ENCODE measurements at places on chromosomes 1 and 21.

DNA sequence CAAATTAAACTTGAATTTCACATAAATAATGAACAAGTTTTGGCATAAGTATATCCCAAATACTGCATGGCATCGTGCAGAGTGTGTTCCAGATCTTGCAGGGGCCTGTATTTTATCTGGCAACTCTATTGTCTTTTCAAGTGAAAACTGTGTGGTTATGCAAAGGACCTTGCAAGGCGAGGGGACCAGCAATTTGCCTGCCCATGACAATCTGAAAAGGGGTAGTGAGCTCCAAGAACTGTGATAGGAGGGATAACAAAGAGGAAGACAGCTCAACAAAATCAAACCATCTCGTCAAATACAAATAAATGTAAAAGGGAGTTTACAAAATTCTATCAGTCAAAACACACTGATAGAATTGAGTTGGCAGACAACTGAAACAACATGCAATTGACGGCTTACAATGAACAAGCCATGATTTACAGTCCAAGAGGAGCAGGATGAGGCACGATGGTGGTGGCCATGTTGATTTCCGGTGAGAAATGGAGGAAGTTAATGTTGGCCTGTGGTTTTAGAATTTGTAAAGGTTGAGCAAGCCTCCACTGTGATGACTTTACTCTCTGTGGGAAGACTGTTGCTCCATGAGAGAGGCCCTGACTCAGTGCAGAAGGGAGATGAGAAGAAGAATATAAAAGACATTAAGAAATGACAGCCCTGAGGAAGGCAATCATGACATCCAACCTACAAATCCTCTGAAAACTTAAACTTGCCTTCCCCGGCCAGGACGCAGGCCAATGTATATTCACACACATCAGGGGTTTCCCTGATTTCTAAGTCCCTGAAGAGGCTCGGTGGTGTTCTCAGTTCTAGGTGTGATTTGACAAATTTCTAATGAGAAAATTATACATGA lies 132.2 kb downstream of the ADSS2 start:
- DNase-seq = no peak

DNA sequence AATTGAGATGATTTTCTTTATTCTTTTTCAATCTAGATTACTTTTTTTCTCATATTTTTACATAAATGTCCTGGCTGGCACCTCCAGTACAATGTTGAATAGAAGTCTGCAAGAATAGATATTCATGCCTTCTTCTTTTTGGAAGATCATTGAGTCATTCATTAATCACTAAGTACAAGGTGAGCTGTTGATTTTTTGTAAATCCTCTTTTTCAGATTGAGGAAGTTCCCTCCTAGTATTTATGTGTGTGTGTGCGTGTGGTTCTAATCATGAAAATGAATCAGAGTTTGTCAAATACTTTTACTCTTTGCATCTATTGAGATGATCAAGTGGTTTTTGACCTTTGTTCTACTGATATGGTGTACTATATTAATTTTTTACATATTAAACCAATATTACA lies 859.3 kb downstream of the KCNT2 start:
- no peak for DNase-seq

DNA sequence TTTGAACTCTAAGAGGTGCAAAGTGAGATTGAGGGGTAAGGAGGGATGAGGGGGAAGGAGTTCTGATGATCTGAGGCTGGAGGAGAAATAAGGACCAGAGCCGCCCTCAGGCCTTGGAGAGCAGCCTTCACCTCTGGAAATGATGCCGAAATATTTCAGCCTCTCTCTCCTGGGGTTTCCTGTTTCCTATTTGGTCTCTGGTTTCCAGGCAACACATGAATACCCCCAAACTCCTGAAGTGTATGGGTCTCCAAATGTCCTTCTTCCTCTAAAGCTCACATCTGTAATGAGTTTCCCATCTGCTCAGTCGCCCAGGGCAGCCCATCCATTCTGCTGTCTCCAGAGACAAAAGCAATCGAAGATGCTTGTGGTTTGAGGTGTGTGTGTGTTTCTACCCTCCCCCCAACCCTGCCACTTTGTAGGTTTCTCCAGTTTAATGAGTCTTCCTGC lies 52.0 kb upstream of the FAM20B start:
- DNase-seq = no peak

GRCh38 chr1:107870696-107871095 lies 94.3 kb downstream of the VAV3 start:
- no peak for DNase-seq

- DNase-seq = no peak
Measured at GRCh38 chr1:163054181-163054591, 15.0 kb upstream of the RGS4 start.

DNA sequence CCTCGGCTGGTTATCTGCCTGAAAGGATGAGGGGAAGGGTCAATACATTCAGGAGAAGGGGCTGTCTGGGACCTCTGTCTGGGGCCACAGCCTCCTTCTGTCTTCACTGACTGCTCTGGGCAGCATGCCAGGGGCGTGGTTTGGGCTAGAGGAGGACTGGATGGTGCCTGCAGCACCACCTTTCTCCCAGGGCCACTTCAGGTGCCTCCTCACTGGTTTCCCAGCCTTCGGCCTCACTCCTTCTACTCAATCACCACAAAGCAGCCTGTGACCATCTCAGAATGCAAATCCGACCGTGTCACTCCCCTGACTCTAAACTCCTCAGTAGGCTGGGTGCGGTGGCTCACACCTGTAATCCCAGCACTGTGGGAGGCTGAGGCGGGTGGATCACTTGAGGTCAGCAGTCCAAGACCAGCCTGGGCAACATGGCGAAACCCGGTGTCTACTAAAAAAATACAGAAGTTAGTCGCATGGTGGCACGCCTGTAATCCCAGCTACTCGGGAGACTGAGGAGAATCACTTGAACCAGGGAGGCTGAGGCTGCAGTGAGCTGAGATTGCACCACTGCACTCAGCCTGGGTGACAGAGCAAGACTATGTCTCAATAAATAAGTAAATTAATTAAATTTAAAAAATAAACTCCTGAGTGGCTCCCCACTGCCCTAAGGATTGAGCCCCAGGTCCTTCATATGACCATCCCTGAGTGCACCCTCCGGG lies 50.1 kb upstream of the ECE1 start:
- DNase-seq = no peak

GRCh38 chr1:57796616-57797015 lies 372.8 kb upstream of the DAB1 start:
- no peak for DNase-seq

- no peak for DNase-seq
Measured at GRCh38 chr1:155018617-155019348, 14.8 kb downstream of the DCST2 start.

GRCh38 chr21:28731700-28732321 lies 260.9 kb downstream of the LTN1 start:
- no peak for DNase-seq

- DNase-seq = no peak
Measured at GRCh38 chr1:26780344-26780957, 7.3 kb upstream of the PIGV start.
